Activated naive CD4-positive, alpha-beta T cell treated with anti-CD3 and anti-CD28 coated beads, Interleukin-2, amount 50 U/mL, for 72 hours (primary cell): ENCODE measurements at places on chromosomes 4 and X.

GRCh38 chr4:158778712-158779111, 9.9 kb downstream of the FNIP2 start:
- DNase-seq, result no peak

DNA sequence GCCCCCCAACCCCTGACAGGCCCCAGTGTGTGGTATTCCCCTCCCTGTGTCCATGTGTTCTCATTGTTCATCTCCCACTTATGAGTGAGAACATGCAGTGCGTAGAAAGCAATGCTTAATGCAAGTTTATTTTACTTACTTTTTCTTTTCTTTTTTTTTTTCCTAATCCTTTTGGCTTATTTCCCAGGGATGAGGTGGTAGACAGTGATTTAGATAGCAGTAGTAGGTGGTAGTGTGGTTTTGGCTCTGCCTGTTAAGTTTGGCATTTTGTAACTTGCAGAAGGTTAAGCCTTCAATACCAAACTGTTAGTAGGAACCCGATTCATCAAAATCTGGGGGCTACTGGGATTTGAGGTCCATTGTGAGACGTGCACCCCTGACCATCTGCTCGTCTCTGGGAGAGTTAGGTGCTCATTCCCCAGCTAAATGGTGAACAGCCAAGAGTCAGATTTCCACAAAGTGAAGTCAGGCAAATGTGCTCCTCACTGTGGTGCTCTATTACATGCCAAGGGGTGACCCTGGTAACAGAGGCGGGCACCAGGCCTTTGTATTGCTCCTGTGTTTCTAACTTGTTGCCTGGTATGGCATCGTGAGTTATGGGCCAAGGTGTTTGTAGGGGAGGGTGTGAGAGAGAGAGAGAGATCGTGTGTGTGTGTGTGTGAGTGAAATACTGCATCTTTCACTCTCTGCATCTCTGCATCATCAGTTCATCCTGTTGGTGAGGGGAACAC, 70.3 kb downstream of the PHOX2B start:
- DNase-seq, result no peak

DNA sequence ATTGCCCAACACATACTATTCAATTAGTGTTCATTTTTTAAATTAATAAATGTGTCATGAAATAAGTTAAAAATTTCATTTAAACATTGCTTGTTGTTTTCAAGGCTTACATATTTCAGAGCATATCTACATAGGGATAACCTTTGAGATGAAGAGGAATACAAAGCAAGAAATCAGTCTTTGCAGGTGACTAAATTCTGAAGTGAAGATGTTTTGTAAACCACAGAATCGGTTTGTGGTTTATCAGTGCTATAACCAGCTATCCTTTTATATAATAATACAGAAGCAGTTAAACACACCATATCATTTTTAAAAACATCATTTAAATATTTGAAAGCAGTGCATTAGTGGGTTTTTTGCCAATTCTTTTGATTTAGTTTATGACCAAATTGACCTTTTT, 26.9 kb downstream of the FAM241A start:
- no peak for DNase-seq

GRCh38 chr4:138039010-138039409, 203.1 kb downstream of the SLC7A11 start:
- no peak for DNase-seq

DNA sequence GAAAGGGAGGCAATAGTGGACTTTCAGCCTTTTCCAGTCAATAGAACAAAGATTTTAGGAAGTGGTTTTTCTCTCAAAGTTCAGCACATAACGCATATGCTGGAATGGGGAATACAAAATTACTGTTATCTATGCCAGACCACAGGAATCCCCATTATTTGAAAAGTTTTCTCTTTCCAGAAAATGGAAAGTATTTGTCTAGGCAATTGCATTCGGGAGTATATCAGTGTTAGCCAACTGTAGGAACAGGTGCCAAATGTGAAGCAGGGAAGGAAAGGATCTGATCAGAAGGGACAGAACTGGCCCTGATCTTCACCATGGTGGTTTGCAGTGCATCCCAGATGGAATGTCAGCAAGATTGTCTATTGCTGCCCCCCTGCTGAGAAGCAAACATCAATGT, 213.6 kb downstream of the CPE start:
- DNase-seq, result no peak

DNA sequence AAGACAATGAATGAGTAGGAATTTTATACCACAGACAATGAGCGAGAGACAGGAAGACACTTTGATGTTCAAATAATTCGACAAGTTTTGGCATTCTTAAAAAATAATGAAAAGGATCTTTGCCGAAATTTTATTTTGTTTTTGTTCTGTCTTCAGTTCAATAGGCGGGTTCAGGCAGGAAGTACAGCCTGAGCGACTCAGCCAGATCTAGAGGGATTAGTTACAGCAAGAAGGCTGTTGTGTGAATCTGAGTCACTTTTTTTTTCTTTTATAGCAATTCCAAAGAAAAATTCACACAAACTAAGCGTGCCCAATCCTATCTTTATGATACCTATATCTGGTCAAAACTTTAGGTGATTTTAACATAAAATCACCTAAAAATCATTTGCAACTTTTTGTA, 505.4 kb upstream of the FAM241A start:
- no peak for DNase-seq

- no peak for DNase-seq
Measured at GRCh38 chr4:145927030-145927429, 11.6 kb downstream of the ZNF827 start.

DNA sequence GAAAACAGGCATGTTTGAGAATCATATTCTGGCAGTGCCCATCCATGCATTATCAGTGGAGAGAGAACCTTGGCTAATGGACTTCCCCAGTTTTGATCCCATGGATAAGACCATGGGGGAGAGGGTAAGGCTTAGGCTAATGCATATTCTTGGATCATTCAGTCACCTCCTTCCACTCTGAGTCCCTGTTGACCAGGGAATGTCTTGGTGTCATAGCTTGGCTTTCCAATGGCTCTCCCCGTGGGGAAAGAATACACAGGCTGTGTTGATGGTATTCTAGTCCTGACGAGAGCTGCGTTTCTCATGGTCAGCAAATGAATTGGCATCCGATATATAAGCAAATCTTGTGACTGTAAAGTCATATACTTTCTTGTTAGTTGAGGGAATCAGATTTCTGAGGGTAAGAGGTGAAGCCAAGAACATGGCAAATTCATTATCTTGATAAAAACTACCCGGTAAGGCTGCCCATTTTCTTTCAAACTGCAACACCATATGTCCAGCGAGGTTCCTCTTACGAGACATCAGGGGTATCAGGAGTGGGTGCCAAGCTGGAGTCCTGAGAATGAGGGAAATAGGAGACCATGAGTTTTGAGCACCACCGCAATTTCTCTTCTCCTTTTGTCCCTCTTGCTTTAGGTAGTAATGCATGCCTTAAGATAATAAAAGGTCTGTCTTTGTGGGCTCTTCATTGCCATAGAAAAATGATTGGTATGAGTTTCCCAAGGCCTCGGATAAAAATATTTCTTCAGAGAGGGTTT, 18.0 kb downstream of the RHOH start:
- DNase-seq, result no peak

GRCh38 chr4:99965674-99966350, 15.7 kb upstream of the H2AZ1 start:
- DNase-seq, result no peak

DNA sequence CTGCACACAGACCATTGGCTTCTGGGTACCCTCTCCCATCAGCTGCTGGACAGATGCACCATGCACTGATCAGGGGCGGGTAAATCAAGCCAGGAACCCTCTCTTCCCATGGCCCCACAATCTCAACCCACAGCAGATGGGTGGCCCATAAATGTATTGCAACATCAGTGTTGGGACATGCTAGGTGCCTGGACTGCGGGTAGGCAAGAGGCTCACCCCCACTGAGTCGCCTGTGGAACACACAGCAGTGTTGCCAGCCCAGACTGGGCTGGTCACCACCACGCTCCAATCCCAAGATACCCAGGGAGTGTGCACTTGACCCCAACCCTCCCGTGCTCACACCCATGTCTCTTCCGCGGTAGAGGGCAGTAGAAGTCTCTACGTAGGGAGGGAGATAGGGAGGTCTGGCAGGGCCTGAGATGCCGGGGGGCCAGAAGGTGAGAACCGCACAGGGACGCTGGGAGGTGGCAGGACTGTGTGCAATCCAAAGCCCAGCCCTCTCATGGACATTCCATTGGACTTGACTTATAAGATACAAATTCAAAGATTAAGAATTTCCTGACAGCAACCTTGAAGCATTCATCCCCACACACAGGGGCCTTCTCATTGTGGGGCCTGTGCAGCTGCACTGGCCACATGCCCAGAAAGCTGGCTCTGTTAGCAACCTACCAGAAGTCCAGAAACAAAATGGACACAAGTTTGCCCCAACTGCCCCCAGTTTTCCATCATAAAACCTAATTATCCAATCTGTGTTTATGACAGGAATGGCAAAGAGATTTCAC, 183.7 kb downstream of the NSUN7 start:
- DNase-seq, result no peak

DNA sequence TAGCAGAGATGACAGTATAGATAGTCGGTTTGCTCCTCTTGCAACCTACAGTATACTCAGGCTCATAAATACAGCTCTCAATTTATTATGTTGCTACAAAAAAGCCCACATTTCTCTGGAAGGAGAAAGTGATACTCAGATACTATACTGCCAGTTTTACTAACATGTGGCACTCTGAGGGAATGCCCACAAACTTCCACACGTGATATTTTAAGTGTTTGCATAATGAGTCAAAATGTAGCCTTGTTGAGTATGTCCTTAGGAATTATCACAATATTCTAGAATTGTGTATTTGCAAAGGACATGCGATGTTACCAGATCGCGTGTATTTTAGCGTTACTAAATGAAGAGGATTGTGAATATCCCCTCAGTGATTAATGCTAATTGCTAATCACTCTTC, 929.1 kb downstream of the STIM2 start:
- no peak for DNase-seq

GRCh38 chr4:182246401-182247205, 3.4 kb downstream of the TENM3 start:
- DNase-seq, result no peak

DNA sequence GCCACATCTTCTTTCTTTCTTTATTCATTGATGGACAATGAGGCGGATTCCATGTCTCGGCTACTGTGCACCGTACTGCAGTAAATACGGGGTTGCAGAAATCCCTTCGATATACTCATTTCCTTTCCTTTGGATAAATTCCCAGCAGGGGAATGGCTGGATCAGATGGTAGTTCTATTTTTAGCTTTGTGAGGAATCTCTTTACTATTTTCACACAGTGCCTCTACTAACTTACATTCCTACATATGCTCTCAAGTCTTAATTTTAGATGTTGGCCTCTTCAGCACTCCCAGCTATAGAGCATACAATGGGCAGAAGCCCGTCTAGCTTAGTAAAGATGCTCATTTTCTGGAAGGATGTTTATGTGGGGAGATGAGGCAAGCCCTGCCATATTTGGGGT, 317.4 kb downstream of the ASMT start:
- DNase-seq, result no peak

- DNase-seq, result no peak
Measured at GRCh38 chrX:25534091-25534490, 518.3 kb upstream of the ARX start.
